NCI-H524 (cell line): ENCODE measurements at places on chromosomes 11 and 22.

DNA sequence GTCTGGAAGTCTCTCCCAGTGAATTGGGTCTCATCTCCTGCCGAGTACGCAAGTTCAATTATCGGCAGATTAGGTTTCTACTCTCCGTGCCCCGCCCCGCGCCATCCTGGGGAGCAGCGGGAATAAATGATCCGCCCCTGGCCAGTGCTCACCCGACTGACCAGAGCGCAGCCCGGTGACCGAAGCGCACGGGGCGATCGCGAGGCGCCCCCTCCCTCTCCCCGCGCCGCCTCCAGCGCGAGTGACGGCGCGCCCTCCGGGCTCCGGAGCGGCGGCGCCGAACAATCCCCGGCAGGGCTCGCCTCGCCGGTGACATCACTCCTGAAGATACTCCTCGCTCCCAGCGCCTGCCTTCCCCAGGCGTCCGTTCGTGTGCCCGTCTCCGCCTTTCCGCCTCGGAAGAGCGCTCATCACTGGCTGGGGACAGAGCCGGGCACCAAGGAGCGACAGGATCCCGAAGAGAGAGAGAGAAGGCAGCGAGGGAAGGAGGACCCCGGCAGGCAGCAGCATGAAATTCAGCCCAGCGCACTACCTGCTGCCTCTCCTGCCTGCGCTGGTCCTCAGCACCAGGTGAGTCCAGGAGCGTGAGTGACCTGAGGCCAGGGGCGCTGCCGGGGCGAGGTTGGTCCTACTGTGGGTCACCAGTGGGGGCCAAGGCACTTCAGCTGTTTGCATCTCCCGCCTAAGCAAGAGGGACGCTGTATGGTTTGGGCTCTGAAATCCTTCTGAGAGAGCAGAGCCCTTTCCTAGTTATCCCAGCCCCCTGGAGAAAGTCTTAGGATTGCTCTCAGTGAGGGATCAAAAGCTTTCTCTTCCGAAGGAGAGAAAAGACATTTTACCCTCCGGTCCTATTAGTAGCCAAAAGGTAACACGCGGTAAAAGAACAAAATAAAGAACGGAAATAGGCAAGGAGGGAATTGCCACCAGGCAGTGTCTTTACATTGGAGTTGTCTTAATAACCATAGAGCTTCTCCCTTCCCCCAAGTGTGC lies at the start of gene LUZP2:
Gene LUZP2 (plus strand): TSS at position 318 of the 990 bp plus-strand sequence.
- DNase-seq: peak; percentile 4

DNA sequence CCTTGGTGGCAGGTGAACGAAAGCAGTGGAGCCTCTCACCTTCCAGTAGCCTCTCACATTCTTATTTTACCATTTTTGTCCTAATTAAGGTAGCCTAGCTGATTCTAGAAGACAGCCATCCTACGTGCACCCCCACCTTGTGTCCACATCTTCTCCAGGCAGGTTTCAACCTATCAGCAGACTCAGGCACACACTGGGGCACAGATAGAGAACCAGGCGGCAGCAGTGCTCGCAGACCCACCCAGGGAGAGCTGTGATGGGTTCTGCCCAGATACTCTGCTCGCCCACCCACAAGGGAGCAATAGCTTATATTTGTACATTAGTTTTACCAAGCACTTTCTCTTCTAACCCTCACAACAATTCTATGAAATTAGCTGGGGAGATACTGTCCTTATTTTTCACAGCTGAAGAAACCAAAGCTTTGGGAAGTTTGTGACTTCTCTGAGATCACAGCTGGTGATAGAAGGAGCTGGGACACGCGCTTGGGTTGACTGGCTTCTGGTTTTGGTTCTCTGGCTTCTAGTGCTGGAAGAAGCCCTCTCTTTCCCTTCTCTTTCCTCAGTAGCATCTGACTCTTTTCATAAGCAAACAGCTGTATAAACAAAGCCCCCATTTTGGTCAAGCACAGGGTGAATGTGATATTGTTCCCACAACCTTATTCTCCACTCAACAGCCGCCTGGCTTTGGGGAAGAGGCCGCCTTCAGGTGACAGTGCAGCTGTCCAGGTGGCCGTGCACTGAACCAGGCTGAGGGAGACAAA lies 36.9 kb downstream of the PPP2R1B start:
- no peak for DNase-seq

DNA sequence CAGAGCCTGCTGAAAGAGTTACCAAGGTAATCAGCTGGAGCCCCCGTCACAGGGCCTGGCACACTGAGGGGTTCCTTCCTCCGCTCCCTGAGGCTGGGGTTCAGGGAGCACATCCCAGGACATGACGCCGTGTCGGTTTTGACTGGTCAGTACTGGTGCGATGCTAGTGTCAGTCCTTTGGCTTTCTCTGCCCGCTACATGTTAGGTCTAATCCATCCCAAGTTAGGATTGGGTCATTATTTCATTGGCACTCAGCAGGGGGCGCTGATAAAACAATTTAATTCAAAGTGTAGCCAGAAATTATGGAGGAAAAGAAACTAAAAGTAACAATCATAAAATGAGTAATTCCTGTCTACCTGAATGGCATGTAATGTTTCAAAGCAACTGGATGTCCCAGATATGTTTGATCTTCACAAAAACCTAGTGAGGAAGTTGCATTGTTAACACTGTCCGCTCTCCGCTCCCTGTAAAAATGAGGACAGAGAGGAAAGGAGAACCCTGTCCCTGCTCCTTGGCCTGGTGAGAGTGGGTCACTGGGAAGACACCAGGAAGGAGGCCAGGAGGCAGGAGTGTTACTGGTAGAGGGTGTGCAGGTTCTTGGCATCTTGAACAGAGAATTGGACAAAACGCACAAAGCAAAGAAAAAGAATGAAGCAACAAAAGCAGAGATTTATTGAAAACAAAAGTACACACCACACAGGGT lies 27.1 kb downstream of the TSKU start:
- DNase-seq: peak; percentile 23

- no peak for DNase-seq
Observed at GRCh38 chr11:64866173-64866491, 12.3 kb downstream of the EHD1 start.

DNA sequence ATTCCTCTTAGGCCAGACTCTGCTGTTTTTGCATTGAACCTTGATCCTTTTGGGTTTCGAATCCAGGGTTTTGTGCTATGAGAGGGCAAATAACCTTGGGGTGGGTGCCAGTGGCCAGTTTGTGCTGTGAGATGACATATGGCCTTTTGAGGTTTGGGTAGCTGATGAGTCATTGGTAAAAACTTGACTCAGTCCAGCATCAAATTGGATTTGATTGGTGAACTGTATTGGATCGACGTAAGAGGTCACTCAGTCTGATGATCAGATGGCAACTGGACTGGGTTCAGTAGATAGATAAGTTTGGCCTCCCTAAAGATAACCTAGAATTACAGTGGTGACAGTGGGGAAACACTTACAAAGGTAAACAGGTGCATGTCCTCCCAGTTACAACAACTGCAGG lies 41.0 kb upstream of the XKR3 start:
- no peak for DNase-seq

GRCh38 chr11:69550846-69551245 lies 69.4 kb downstream of the LINC01488 start:
- DNase-seq: no peak

DNA sequence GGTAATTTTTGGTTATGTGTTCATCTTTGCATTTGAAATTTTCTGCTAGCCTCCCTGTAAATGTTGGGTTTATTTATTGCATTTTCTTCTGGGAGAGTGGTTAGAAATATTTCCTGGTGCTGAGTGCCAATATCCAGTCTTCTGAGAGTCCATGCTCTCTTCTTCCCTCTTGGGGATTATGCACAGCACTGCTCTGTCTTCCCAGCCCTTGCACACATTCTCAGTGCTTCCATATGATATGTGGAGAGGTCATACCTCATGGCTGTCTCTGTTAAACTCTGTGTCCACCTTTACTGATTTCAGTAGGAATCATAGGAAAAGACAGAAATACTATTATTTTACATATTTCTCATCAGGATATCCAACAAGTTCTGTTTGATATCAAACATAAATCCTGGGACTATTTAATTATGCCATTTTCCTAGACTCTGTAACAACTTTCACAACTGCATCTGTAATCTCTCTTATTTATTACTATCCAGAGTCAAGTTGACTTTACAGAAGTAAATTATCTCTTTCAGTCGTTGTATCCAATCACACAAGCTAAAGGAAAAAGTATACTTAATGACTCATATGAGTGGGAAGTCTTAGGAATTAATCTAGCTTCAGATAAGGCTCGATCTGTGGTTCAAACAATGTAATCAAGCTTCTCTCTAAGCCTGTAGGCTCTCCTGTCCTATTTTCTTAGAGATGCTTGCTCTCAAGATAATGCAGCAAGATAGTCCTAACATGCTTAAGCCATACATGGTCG lies 2.7 kb upstream of the NXPE1 start:
- no peak for DNase-seq

DNA sequence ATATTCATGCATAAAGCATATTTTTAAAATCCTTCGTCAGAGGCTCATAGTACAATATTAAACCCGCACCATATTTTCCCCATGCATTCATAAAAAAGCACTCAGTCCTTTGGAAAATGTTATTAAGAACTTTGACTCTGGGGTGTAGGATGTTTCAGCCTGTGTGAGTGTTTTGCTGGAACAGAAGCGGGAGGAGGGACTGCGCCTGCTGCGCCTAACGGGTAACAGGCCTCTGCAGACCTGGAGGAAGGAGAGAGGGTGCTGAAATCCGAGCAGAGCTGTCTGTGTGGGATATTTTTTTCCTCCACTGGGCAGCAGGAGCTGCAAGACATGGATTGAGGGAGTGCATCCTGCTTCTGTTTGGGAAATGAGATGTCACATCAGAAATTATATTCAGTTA lies 483.0 kb downstream of the BRD1 start:
- DNase-seq: no peak

GRCh38 chr11:64250415-64251015 lies 815 bp upstream of the PLCB3 start:
- DNase-seq: no peak

- DNase-seq: no peak
Observed at GRCh38 chr11:78268591-78269410, 80.1 kb downstream of the USP35 start.

DNA sequence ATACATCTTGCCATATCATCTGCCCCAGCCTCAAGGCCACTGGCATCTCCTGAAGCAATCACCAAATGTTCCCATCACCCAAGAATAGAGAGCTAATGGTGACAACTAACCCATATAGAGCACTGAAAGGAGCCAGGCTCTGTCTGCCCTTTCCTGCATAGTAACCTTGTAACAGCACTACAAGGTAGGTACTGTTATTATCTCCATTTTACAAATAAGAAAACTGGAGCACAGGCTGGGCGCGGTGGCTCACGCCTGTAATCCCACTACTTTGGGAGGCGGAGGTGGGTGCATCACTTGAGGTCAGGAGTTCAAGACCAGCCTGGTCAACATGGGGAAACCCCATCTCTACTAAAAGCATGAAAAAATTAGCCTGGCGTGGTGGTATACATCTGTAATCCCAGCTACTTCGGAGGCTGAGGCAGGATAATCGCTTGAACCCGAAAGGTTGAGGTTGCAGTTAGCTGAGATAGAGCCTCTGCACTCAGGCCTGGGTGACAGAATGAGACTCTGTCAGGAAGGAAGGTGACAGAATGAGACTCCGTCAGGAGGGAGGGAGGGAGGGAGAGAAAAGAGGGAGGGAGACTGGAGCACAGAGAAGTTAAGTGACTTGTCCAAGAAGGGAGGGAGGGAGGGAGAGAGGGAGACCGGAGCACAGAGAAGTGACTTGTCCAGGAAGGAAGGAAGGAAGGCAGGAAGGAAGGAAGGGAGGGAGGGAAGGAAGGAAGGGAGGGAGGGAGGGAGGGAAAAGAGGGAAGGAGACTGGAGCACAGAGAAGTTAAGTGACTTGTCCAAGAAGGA lies 2.2 kb downstream of the SLC35F2 start:
- DNase-seq: no peak

GRCh38 chr11:35618497-35619115 lies 346 bp downstream of the FJX1 start:
- DNase-seq: peak; percentile 44

DNA sequence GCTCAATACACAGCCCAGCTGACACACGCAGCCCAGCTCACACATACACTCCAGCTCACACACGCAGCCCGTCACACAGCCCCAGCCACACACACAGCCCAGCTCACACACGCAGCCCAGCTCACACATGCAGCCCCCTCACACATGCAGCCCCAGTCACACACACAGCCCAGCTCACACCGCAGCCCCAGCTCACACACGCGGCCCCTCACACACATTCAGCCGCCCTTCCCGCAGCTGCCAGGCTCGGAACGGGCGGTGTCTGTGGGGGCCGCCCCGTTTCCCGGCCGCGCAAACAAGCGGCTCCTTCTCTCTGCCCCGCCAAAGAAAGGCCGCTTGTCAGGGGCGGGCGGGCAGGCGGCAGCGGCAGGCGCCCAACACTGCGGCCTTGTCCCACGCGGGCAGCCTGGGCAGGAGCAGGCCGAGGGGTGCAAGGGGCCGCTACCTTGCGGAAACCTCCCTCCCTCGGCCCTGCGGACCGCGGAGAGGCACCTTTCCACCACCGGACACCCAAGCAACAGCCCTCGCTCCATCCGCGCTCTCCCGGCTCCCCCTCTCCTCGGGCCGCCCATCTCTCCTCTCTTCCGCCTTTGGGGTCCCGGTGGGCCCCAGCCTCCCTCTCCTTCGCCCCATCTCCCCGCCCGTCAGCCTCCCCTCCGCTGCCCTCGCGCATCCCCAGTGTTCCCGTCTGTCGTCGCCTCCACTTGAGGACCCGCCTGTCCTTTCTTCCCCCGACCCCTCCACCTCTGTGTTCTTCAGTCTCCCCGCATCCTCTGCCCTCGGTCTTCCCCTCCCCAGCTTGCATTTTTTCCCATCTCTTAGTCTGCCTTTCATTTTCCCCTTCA lies 2.2 kb downstream of the PHLDB1 start:
- DNase-seq: no peak

- no peak for DNase-seq
Observed at GRCh38 chr11:20102397-20102796, 57.9 kb downstream of the DBX1 start.

DNA sequence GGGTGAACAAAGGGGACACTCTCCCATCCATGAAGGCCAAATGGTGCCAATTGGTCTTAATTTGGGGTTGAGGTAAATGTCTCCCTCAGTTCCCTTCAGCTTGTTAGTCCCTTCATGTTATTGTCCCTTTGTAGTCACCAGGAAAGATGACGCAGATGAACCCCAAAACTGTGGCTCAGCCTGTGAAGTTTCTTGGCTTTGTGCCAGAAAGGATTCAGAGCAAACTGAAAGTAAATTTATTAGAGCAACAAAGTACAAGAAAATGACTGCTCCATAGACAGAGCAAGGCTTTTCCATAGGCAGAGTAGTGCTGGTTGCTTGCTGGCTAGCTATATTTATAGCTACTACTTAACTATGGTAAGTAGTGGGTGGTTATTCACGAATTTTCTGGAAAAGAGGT lies 16.7 kb downstream of the OR4C3 start:
- no peak for DNase-seq

- peak; percentile 73 for DNase-seq
Observed at GRCh38 chr22:48313175-48313830, 1514.4 kb downstream of the BRD1 start.
